Epithelial cell of proximal tubule (primary cell): ENCODE measurements at places on chromosomes 12 and 14. TPM values are rescaled to one million over a fixed set of nuclear protein-coding genes. Genes with fewer than 3 reads are reported as not detected.

Gene SPX
- 2.1 and 3.1 TPM in 2 replicates for total RNA-seq

Gene NEUROD4
- not detected in 2 replicates for total RNA-seq

Gene ZNF705A
- total RNA-seq = not detected in 2 replicates

Gene ASCL1
- not detected in 2 replicates for total RNA-seq

Gene RNASE7
- 0.86 TPM in 1 of 2 replicates, not detected in the other for total RNA-seq

Gene CABP1
- 0.14 and 1.1 TPM in 2 replicates for total RNA-seq

Gene SMCO2
- total RNA-seq = not detected in 2 replicates

Gene TMPRSS12
- total RNA-seq = not detected in 2 replicates

Gene EIF2S1
- 175 and 291 TPM in 2 replicates for total RNA-seq

Gene PLBD1
- 12.4 and 14.2 TPM in 2 replicates for total RNA-seq

Gene RASSF9
- 1.8 and 3.8 TPM in 2 replicates for total RNA-seq

Gene NKX2-8
- total RNA-seq = not detected in 2 replicates

Gene LRCOL1
- total RNA-seq = not detected in 2 replicates

Gene MUCL1
- not detected in 2 replicates for total RNA-seq

Gene PZP
- total RNA-seq = not detected in 2 replicates

Gene CPM
- 35.0 and 41.7 TPM in 2 replicates for total RNA-seq

Gene PRH2
- not detected in 2 replicates for total RNA-seq

Gene KLRB1
- total RNA-seq = not detected in 2 replicates

Gene MMP17
- 0.69 and 3.6 TPM in 2 replicates for total RNA-seq

Gene CD163L1
- 0.12 and 1.7 TPM in 2 replicates for total RNA-seq

Gene MBD6
- total RNA-seq = 3.5 and 6.3 TPM in 2 replicates

Gene JPH4
- total RNA-seq = 0.06 TPM in 1 of 2 replicates, not detected in the other

Gene CLEC6A
- not detected in 2 replicates for total RNA-seq

Gene TAS2R7
- total RNA-seq = not detected in 2 replicates

Gene GLT1D1
- 0.14 and 0.46 TPM in 2 replicates for total RNA-seq

Gene NTF3
- total RNA-seq = 1.9 and 2.1 TPM in 2 replicates

Gene WSCD2
- total RNA-seq = not detected in 2 replicates

Gene TSPAN11
- 0.29 and 1.3 TPM in 2 replicates for total RNA-seq

Gene MEG3
- 7.2 and 26.0 TPM in 2 replicates for total RNA-seq

Gene TAS2R8
- total RNA-seq = not detected in 2 replicates

Gene DPY19L2
- total RNA-seq = 5.6 and 6.9 TPM in 2 replicates

Gene KRT79
- 0.07 TPM in 1 of 2 replicates, not detected in the other for total RNA-seq

Gene SP7
- not detected in 2 replicates for total RNA-seq
